ENCODE measurements at places on chromosomes 3 and 15.

GRCh38 chr3:143419611-143420010 is 300.0 kb downstream of the CHST2 start:
- no peak for DNase-seq

DNA sequence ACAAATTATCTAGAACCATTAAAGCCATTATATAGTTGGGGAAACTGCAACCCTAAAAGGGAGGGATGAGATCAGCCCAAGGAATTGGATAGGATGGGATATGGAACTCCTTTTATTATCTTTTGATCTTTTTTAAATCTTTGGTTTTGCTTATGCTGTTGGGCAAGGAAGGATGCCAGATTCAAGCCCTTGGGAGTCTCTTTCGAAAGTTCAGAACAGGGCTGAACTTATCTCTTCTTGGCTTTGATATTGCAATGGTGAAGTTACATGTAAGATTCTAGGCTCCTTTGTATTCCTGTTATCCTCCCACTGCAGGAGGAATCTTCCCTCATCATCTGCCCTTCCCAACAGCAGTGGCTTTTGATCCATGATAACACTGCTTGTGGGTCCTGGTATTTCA is 10.0 kb upstream of the SLC22A13 start:
- DNase-seq, result no peak

GRCh38 chr3:19147905-19148767 is at the start of gene KCNH8:
Gene KCNH8 (plus strand): TSS chr3:19148510. CDS start chr3:19148720, 210 bp downstream.
- no peak for DNase-seq

DNA sequence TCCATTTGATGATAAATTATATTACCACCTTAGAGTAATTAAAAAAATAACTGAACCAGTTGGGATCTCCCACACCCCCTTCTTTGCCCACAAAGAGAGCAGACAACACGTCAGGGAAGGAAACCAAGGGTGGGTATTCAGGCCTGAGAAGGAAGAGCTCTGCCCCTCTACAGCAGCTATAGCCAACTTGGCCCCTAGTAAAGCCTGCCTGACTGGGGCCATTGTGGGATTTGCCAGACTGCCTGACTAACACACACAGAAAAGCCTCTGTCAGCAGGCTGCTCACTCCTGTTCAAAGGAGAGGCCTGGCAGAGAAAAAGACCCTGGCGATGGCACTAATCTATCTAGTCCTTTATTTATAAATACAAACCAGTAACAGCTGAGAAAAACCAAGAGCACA is 41.4 kb downstream of the ATP8B4 start:
- DNase-seq, result no peak

DNA sequence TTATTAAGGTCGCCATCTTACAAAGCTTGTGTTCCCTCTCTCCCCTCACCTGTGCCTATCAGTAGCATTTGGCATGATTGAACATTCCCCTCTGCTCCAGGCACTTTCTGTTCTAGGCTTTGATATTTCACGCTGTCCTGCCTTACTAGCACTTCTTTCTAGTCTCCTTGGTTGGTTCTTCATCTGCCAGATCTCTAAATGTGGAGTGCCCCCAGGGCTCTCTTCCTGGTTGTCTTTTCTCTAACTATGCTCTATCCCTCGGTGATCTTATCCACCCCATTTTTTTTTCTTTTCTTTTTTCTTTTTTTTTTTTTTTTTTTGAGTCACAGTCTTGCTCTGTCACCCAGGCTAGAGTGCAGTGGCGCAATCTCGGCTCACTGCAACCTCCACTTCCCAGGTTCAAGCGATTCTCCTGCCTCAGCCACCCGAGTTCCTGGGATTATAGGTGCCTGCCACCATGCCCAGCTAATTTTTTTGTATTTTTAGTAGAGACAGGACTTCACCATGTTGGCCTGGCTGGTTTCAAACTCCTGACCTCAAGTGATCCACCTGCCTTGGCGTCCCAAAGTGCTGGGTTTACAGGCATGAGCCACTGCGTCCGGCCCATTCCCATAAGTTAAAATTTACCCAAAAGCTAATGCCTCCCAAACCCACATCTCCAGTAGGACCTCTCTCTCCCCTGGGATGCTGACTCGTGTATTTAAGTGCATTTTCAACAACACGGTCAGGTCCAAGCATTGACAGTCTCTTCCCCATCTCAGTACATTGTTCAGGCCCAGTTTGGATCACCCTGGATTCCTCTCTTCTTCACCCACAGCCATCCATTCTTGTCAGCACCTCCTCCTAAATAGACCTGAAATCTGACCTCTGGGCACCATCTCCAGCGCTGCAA is 5.2 kb downstream of the NUSAP1 start:
- DNase-seq, result no peak

DNA sequence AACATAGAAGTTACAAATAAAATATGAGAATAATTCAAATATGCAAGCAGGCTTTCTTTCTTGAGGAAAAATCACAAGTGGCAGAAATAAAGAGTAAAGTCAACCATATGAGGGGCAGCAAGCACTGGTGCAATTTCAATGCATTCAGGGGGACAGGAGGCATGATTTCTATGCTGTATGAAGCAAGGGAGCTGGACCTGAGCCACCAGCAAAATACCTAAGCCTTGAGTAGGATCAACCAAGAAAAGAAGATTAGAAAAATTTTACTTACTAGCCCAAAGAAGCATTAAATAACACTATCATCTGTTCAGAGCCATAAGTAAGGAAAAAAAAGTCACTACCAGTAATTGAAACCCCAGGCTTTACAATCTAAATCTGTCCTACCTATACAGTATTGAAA is 6.3 kb downstream of the ADGRG7 start:
- no peak for DNase-seq

- no peak for DNase-seq
Measured at GRCh38 chr15:48498828-48499227, 146.7 kb downstream of the FBN1 start.

DNA sequence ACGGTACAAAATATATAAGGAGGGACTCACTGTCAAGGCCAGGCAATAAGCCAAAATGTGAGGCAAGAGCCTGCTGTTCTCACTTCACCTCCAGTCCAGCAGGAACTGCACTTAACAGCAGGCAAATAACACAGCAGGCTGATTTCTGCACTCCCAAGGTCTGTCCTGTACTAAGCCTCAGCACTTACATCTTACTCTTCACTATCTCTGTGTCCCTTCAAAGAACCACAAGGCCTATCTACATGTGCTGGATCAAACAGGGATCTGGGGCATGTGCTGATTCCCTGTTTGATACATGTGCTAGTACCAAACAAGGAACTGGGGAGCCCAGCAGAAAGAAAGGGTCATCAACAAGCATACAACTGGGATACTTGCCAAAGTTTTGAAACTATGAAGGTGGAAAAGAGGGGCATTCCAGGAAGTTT is 22.2 kb downstream of the UACA start:
- DNase-seq, result no peak

- no peak for DNase-seq
Measured at GRCh38 chr15:43881944-43882343, 55.1 kb downstream of the WDR76 start.
